ENCODE measurements at places on chromosomes 12 and 14.

GRCh38 chr14:76918782-76919394 is 92.7 kb downstream of the LRRC74A start:
- DNase-seq = peak; percentile 69

DNA sequence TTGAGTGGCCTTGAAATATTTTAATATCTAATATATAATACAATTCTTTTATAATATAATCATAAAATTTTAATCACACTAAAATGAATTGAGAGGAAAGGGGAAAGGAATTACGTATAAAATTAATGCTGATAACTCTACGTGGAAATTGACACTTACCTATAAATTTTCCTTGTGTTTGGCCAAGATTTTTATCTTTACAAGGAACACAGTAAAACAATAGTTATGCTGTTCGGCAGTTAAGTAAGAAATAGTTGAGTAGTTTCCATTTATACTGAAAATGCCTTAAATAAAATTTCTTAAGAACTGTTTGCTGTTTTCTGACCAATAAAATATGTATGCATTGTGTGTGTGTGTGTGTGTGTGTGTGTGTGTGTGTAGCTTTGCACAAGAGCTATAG is 294.4 kb downstream of the LRFN5 start:
- no peak for DNase-seq

GRCh38 chr12:42612231-42612613 is 22.7 kb upstream of the PRICKLE1 start:
- no peak for DNase-seq

- DNase-seq = no peak
Observed at GRCh38 chr12:64186789-64187188, 35.3 kb downstream of the KICS2 start.

DNA sequence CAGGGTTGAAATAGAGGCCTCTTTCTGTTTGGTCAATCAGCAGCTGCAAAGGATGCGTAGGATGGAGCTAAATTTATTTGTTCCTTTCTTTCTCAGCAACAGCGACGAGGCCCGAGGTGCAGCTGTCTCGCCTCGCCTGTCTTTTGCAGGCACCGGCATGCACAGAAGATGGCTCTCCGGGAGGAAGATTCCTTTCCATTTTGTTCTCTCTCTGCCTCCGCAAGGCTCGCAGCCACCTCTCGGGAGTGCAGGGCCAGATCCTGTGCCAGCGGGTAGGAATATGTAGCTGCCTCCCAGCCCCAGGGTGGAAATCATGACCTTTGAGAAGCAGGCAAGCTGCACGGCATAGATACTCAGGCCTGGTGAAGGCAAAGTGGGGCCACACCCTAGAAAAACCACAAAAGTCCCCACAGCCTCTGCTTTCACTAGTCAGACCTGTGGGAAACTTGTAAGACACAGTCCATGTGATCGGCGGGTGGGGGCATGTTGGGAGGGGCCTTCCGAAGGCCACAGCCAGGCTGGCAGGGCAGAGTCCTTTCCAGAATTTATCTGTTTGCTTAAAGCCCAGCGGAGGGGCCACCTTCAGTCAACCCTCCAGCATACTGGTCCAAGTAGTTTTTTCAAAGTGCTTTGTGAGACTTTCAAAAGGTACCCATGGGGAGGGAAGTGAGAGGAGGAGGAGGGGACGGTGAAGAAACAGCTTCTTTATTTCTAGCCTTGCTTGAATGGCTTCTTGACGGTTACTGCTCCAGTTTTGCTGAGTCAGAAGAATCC is at the start of gene MAP1LC3B2:
Gene MAP1LC3B2 (plus strand): TSS at position 220 of the 774 bp plus-strand sequence. CDS start 16,562 bp downstream, outside the sequence.
- peak; percentile 17 for DNase-seq

- no peak for DNase-seq
Observed at GRCh38 chr12:32995623-32996022, 99.0 kb upstream of the PKP2 start.

GRCh38 chr12:53676656-53677015 is 753 bp upstream of the ATP5MC2 start:
- DNase-seq = no peak

DNA sequence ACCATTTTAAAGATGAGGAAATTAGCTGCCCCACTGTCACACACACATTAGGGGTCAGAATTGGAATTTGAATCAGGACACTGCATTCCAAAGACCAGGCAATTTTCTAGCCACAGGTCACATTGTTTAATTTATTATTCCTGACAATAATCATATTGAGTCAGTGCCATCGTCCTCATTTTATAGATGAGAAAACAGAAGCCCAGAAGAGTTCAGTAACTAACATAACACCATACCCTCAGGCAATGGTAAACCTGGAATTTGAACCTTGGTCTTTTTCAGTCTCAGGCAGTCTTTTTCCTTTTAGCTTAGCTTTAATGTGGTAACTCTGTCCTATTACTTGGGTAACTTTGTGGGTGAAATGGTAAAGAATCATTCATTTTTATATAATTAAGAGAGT is 330.3 kb upstream of the SYT1 start:
- DNase-seq = no peak

- DNase-seq = no peak
Observed at GRCh38 chr14:26730929-26731618, 133.2 kb upstream of the NOVA1 start.

- no peak for DNase-seq
Observed at GRCh38 chr12:50515587-50515986, 10.8 kb downstream of the DIP2B start.

DNA sequence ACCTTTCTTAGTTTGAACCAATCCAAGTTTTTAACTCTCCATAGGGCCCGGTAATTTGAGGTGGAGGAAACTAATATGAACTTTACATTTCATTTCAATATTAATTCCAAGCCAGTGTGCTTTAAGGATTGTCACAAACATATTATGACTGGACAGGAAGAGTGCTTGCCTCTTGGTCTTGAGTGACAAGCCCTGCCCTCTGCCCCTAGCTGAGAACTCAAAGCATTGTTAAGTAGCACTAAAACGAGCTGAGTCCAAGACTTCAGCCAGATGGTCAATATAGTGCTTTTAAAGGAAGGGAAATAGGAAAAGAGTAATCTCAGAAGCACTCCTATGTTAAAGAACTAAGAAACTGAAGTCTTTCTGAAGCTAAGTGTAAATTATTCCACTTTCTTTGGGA is 17.1 kb downstream of the TRMT5 start:
- DNase-seq = no peak

DNA sequence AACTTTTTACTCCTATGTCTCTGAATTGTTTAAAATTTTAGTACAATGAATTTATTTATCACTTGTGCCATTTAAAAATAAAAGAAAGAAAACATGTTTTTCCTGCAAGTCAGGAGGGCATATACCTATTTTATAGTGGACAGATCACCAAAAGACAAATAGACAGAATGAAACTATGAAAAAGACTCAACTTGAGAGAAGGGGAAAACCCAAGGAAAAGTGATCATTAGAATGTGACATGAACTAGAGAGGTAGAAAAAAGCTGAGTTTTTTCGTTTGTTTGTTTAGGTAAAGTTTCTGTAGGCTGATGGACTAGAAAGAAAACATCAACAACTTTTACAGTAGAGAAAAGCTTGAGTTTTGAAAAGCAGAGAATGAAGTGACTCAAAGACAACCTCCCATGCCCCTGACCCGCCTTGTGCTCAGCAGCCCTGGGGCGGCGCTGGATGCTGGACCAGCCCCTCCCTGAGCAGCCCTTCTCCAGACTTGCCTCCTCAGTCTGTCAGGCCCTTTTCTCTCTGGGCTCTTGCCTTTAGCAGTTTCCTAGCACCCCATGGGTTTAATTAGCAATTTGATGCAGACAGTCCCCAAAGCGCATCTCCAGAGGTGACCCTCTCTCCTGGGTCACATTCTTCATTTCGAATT is 95.1 kb upstream of the ARID2 start:
- no peak for DNase-seq

DNA sequence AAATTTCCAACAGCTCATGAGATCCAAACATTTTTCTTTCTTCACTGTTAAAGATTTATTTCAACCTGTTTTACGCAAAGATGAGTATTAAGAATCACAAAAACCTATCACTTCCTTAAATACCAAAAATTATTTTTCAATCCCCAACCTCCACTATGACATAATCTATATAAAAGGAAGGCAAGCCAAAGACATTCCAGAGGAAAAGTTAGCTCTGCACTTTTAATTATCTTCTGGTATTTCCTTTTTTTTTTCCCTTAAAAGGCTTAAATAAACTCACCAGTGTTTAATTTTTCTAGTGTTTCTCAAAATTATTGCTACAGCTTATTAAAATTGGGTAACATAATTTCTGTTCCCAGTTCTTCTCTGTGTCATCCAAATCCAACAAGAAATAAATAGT is 75.9 kb downstream of the BMP4 start:
- no peak for DNase-seq

DNA sequence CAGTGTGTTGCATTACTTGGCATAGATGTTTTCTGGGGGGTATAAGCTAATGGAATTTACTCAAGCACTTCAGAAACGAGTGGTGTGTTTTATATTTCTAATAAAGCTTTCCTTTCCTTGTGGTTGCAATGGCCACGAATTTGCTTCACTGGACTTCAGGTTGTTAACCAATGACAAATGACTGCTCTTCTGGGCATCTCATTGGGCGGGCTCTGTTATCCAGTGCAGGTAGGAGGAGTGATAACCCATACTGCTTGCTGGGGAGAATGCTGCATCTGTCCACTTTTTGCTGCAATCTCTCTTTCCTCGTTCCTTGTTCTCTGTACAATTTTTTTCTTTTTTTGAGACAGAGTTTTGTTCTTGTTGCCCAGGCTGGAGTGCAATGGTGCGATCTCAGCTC is 80.0 kb upstream of the RPH3A start:
- no peak for DNase-seq

DNA sequence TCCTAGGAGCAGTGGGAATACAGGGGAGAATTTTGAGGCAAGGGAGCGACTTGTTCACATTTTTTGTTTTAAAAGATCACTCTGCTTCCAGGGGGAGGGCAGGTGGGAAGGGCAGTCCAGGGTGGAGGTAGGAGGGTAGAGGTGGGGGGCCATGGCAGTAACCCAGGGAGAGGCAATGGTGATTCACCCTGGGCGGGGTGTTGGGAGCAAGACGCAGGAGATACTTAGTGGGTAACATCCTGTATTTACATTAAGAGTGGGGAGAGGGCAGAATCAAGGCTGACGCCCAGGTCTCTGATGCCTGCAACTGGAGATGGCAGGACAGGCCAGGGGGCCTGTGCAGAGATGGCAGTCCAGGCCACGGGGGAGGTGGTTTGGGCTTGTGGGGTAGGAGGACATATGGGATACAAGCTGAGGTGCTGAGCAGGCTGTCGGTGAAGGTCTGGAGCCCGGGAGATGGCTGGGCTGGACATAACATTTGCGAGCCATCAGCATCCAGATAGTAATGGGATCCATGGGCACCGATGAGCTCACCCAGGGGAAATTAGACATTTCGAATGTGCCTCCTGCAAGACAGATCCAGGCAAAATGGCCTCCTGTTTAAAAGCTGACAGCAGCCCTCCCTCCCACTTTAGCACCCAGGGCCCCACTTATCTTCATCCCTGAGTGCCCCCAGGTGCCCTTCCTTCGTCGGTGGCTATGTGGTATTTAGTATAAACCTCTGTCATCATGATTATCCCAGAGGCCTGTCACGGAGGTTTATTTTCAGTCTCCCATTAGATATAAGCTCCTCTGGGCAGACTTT is 9.3 kb downstream of the EML1 start:
- DNase-seq = no peak

- no peak for DNase-seq
Observed at GRCh38 chr12:103181366-103182152, 224.1 kb downstream of the ASCL1 start.

DNA sequence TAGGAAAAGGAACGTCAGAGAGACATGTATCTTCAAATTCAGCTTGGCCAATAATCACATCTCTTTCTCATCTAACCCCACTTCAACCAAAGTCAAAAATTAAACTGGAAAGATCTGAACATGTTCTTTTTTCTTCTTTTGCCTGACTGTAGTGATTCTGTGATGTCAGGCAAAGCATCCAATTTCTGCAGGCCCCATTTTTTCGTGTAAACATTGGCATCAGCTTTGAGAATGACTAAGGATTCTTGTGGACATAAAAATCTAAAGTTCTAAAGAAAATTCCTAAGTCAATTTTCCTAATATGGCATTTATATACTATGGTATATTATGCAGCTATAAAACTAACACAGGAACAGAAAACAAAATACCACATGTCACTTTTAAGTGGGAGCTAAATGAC is 89.1 kb downstream of the STXBP6 start:
- DNase-seq = no peak

- DNase-seq = no peak
Observed at GRCh38 chr12:110531741-110532333, 29.7 kb downstream of the RAD9B start.

GRCh38 chr12:127277882-127278281 is 989.1 kb upstream of the TMEM132C start:
- DNase-seq = no peak

DNA sequence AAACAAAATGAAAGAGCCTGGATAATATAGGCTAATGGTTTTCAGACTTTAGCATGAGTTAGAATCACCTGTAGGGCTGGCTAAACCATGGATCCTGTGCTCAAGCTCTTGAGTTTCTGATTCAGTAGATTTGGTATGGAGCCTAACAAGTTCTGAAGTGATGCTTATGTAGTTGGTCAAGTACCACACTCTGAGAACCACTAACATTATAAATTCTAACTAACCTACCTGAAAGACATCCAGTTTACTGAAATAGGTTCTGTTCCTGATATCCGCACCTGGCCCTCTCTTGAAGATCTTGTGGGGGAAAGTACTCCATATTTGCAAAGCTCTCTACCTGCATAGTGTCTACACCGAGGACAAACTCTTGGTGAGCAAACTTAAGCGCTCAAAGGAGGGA is 59.4 kb upstream of the VSX2 start:
- DNase-seq = no peak

- DNase-seq = no peak
Observed at GRCh38 chr14:24885410-24885913, 164.5 kb downstream of the STXBP6 start.

GRCh38 chr12:111253213-111253612 is 115.7 kb downstream of the PHETA1 start:
- no peak for DNase-seq

Data from NCI-H187 (cell line).